ENCODE measurements at places on chromosomes 2 and 18.

DNA sequence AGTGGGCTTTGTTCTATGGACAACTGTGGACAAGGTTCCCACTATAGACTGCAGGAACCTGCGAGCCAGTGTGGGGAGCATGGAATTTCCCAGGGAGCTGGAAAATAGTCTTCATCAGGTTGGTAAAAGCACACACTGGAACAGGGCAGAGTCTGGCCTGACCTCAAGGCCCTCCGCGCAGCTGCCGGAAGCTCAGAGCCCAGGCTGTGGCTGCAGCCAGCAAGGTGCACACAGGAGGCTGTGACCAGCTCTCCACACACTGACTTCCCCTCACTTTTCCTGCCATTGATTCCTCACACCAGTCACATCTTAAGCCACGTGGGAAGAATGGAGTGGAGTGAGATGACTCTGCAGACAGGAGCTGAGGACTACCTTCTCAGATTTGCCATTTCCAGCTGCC is 19.1 kb downstream of the MAL start:
- no peak for DNase-seq

DNA sequence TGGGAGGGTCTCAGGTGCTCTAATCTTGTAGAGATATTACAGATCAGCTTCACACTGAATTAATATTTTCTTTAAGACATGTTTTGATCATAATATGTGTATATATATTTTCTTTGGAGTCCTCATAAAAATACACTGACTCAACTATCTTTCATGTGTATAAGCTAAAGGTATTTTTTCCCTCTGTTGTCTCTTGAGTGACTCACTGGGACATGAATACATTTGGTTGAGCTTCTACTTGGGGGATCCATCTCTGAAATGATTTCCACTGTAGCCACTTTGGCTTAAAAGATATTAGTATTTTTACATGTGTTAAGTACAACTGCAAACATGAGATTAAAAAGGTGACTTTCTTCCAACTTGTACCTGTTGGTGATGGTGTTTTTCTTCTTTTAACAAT is 140.8 kb downstream of the TTN start:
- no peak for DNase-seq

GRCh38 chr2:239355724-239356123 is 45.1 kb downstream of the HDAC4 start:
- DNase-seq, result no peak

DNA sequence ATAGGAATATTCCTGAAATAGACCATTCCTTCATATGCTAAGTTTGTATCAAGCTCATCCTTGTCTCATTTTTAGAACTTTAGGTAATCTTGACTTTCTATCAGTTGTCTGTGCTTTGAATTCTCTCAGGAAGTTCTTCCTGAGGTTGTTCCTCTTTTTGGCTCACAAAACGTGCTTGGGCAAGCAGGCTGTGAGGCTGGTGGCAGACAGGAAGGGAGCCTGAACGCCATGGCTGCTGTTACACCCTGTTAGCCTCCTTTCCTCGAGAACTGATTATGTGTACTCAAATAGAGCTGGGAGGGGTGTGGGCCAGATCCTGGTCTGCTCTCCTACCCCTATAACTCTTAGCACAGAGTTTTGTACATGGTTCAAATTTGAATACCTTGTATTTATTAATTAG is 136.4 kb upstream of the CELF4 start:
- peak; percentile 10 for DNase-seq

- DNase-seq, result no peak
These were observed 110.2 kb upstream of the THOC1 start for GRCh38 chr18:378079-378478.

DNA sequence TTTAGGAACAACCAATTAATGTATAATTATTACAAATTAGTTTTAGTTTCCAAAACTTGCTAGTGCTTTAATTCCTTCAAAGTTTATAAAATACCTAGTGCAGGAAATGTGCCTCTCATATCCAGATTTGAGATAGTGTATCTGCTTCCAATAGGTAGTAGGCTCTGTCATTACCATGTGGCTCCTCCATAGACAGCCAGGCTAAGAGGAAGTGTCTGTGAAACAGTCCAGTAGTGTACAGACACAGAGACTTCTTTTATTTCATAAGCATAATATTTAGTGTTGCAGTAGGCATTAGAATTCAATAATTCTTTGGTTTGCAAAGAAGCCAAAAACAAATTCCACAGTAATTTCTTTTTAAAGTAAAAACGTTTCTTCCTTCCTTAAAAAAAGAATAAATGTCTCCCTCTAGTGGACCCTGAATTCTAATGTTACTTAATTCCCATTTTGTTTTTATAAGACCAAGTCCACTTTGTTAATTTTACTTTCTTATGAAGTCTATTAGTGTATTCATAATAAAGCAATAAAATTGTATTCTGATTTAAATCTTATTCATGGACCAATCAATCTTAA is 101.2 kb downstream of the NEB start:
- peak; percentile 23 for DNase-seq

GRCh38 chr2:8149007-8149405 is 532.9 kb upstream of the ID2 start:
- DNase-seq, result no peak

- no peak for DNase-seq
These were observed 26.1 kb upstream of the SPTBN1 start for GRCh38 chr2:54429811-54430551.

DNA sequence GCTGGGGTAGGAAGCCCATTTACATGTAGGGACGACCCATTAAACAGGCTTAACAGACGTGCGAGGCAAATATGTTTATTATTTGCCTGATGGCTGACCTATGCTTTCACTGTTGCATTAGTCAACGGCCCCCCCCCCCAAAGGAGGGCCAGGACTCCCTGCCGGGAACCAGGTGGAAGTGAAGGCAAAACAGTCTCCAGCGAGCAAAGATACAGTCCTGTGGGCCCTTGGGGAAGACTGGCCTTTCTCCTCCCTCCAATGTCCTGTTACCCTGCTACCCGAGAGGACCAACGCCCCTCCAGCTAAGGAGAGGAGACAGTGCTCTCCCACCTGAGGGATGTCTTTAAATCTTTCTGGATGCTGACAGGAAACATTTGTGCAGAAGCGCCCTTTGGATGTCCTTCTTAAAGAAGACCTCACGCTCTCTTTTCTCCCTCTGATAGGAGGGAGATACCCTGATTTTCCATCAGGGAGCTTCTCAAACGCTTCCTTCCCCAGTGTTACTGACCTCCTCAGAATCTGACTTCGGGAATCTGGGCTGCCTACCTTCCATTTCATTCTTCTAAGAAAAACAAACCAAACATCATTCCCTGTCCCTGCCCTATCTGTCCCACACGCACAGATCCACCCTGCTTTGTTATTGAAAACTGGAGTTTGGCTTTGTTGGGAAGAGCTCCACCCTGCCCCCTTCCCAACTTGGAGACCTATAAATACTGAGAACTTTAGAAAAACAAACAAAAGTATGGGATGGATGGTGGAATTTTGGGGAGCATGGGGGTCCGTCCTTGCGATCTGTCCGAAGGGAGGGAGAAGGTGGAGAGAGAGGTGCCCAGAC is 135.9 kb upstream of the SIX3 start:
- no peak for DNase-seq

DNA sequence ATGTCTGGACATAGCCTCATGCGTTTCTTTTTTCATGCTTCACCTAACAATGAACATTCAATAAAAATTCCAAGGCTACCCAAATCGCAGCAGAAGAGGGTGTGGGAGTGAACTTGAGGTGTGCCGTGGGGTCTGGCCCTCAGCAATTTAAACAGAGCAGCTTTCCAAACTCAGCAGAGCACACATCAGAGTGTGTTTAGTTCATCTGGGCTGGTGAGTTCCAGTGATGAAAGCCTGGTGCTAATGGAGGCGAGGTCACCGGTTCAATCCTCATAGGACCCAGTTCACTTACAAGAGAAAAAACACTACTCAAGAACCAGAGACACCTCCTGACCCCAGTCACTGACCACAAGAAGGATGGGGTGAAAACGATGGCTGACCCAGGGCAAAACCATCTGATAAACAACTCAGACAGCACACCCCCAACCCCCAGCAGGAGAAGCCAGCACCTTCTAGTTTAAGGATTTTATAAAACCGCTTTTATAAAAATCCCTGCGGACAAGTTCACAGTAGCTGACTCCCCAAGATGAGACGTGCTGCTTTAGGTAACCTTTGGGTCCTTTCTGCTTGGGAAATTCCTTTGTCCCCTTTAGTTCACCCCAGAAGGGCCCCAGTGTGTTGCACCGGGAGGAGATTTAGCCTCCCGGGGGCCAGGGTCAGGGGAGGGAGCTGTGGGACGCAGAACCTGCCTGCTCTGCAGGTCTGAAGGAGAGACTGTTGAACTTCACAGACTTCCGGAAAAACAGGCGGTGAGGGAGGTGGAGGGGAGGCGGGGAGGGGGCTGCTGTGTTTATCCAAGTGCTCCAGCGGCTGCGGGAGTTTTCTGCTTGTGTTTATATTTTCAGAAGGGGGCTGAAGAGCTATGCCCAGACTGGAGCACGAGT is 152.7 kb upstream of the SOX11 start:
- DNase-seq, result no peak

GRCh38 chr2:122636097-122636496 is 880.6 kb downstream of the TSN start:
- DNase-seq, result no peak

DNA sequence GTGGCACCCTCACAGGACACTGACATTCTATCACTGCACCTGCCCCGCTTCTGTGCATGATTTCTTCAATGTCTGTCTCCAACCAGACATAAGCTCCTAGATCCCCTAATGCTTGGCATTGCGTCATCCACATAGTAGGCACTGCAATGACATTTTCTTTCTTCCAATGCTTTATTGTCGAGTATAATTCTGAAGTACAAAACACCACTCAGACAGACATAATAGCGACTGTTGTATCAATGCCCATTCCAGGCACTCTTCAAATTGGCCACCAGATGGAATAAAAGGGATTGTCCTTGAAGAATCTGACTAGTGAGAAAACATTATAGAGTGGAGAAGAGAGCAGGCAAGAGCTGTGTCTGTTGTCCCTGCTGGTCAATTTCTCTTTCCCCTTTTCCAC is 89.0 kb downstream of the LPIN1 start:
- no peak for DNase-seq

DNA sequence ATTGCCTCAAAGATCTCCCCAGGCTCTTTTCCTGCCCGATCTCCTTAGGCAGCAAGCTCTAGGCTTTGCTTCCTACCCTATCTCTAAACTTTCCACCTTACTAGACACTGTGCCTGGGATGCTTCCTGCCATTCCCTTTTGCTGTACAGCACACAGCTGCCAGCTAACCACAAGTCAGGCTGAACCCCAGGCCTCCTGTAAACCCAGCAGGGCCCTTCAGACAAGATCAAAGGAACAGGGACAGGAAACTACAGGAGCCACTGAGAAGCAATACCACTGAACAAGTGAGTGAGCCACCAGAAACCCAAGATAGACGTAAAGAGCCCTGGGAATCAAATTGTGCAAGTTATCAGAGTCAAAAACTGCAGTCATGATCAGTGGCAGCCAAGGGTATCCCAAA is 180.7 kb downstream of the SUCLG1 start:
- no peak for DNase-seq

- DNase-seq, result no peak
These were observed 95.9 kb downstream of the EPB41L5 start for GRCh38 chr2:120108749-120109148.

DNA sequence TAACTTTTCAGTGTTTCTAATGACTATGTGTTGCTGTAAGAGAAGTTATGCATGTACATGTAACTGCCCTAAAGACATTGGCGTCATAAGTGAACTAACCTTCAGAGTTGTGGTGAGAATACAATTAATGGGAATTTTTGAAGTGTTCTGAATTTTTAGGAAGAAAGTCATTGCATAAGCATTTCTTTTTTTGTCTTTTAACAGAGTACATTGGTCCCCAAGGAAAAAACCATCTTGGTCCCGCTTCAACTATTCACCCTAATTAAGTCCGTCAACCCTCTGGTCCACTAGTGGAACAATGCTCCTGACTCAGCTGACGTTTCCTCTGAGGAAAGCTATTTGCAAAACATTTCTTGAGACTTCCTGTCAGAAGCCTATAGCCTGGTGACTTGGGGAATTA is 41.1 kb upstream of the VIT start:
- DNase-seq, result no peak

DNA sequence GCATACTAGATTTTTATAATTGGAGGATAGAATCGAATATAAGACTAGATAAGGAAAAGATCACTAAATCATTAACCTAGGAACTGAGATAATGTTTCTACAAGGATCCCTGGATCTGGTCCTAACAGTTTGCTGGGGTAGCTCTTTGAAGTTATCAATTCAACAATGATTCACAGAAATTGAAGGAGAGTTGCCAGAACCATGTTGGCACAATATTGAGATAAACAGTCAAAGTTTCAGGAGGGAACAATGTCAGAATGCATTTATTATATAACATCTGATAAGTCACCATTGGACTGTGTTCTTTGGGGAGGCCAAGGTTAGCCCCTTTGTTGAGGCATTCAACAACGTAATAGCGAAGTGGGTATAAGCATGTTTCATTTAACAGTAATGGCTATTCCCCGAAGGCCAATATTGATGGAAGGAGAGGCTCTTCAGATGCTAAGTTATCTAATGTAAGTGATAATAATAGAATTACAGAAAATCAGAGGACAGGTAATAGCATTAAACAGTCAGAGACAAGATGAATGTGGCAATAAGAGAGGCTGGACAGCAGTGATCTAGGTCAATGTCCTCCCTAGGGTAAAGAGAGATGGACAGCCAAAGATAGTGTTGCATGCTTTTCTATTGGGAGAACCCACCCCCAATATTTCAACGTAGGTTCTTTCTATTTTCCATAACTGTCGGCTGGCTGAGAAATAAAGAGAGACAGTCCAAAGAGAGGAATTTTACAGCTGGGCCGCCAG is 604.8 kb upstream of the GYPC start:
- DNase-seq, result no peak

DNA sequence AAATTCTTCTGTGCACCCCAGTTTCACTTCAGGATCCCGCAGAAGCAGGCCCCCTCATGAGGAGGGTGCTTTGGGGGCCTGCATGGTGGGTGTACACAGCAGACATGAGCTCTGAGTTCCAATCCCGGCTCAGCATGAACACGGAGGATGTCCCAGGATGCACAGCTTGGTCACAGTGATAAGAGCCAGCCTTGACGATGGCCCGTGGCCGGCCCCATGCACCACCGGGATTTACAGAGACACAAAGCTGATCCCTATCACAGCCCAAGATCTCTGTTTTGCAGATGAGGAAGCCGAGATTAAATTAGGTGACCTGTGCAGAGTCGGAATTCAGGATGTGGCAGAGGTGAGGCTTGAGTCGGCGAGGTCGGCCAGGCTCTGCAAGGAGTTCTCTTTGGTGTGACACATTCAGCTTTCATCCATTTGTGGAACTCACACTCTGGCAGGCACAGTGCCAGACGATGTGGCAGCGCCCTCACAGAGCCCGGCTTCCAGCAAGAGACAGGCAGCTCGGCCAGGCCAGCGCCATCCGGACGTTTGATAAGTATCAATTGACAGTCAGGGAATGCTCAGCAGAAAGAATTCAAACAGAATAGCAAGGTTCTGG is 456.3 kb upstream of the MYT1L start:
- no peak for DNase-seq

GRCh38 chr2:39375917-39376316 is 61.2 kb downstream of the MAP4K3 start:
- peak; percentile 21 for DNase-seq

Data from inflammatory macrophage treated with lipopolysaccharide for 1 hour (primary cell).